Liver (tissue), 10 donors: ENCODE measurements at places on chromosomes 16 and 17. TPM values are rescaled to one million over a fixed set of nuclear protein-coding genes. Genes with fewer than 3 reads are reported as not detected.

GRCh38 chr17:21204935-21205334, 9.0 kb downstream of the TMEM11 start:
- H3K4me3 ChIP-seq: no peak overlapping the region
- H3K4me1 ChIP-seq: no peaks in the 10 kb centered on the region
- H3K27ac ChIP-seq: no peak overlapping the region
- DNase-seq: no peak

DNA sequence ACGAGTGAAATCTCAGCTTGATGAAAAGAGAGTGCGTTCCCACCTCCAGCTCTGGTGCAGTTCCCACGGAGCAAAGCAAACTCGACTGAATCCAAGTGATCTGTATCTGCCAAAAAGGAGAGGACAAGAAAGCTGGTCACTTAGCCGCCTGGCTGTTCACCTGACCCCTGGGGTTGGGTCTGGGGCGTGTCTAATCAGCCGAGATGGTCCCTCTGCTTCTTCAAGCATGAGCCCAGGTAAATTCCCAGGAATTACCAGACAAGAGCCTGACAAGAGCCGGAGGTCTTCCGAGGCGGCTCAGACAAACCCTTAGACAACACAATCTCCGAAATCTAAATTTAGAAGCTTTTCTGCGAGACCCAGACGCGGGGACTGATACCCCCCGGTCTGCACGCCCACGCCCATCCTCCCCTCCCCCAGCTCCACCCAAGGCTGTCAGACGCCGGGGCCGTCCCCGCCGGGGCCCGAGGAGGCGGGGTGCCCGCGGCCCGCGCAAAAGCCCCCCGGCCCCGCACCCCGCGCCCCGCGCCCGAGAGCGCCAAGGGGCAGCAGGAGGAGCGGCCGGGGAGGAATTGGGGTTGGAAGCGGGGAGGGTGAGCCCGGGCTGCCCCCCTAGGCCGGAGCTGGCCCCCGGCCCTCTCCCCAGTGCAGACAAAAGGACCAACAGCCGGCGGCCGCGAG, 674 bp downstream of the ZNF821 start:
- H3K36me3 ChIP-seq: no peaks in the 10 kb centered on the region
- peak overlapping the region; percentile 80 for H3K27ac ChIP-seq
- peak overlapping the region; percentile 69 for H3K4me3 ChIP-seq
- peak; percentile 55 for DNase-seq

- H3K4me1 ChIP-seq: no peaks in the 10 kb centered on the region
- H3K27ac ChIP-seq: no peak overlapping the region
- no peak for DNase-seq
- no peak overlapping the region for H3K4me3 ChIP-seq
Measured at GRCh38 chr17:65593855-65594845, 32.7 kb upstream of the AXIN2 start.

DNA sequence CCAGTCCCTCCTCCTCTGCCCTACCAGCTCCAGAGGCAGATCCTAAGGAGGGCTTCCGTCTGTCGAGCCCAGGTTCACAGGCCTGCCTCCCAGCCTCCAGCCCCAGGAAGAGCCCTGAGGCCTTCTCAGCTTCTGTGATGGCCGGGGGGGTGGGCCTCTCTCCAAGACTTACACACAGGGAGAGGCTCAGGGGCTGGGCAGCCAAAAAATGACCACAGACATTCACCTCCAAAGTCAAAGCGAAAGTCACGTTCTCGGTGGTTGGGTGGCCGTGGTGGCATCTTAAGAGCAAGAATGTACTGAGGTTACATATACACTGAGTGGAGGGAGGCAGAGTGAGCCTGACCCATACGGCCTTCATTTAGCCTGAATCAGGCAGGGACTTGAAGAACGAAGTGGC, 119.1 kb downstream of the CCDC182 start:
- H3K36me3 ChIP-seq: no peaks in the 10 kb centered on the region
- no peaks in the 10 kb centered on the region for H3K27me3 ChIP-seq
- H3K4me1 ChIP-seq: no peaks in the 10 kb centered on the region
- DNase-seq: no peak
- no peak overlapping the region for H3K27ac ChIP-seq

NR1D1 gene
- polyA plus RNA-seq: 8.8 TPM

VAMP2 gene
- 25.9 TPM for polyA plus RNA-seq

C17orf100 gene
- 3.3 TPM for polyA plus RNA-seq
